Activated CD4-positive, alpha-beta memory T cell treated with anti-CD3 and anti-CD28 coated beads, Interleukin-2, amount 10 ng/mL, durations not matched to agents 7 days and 5 days (primary cell): ENCODE measurements at places on chromosomes 11 and 22. TPM values are rescaled to one million over a fixed set of nuclear protein-coding genes. Genes with fewer than 3 reads are reported as not detected.
A peak's percentile ranks its signal among the peaks of the same experiment; 100 is the strongest.

The CBLIF gene
- not detected for total RNA-seq

The TENM4 gene
- total RNA-seq = not detected

The SLC17A6 gene
- not detected for total RNA-seq

The OR2AG1 gene
- not detected for total RNA-seq

The APOC3 gene
- not detected for total RNA-seq

The GNAZ gene
- 0.28 TPM for total RNA-seq

The SYT13 gene
- total RNA-seq = not detected

The BBS1 gene
- total RNA-seq = 16.9 TPM

The LRP4 gene
- total RNA-seq = not detected

The BCO2 gene
- 1.0 TPM for total RNA-seq

- peak; percentile 75 for DNase-seq
Measured at GRCh38 chr11:19742588-19743292, 30.1 kb downstream of the NAV2 start.

DNA sequence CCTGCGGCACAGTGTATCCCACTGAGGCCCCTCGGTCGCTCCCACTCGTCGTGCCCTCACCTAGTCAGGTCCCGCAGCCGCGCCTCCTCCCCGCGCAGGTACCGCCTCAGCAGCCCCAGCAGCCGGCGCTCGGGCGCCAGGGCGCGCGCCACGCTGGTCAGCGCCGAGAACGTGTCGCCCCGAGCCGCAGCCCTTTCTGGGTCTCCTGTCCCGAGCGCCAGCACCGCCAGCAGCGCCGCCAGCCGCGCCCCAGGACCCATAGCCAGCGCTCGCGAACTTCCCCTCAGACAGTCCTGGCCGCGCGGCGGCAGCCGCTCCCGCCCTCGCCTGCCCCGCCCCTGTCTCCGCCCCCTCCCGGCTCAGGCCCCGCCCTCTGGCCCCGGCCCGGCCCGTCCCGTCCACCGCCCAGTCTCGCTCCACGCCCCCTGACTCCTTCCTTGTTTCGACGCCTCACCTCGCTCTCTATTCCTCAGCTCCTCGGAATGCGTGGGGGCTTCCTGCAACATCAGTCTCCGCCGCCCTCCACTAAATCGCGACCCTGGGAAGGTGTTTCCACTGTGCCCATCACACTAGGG, at the start of gene P4HA3:
Gene P4HA3 (minus strand): TSS at position 289 of the 575 bp plus-strand sequence. CDS start 29 bp downstream, at position 260.
- DNase-seq = peak; percentile 54

- DNase-seq = no peak
Measured at GRCh38 chr11:762421-763072, 14.7 kb downstream of the GATD1 start.

DNA sequence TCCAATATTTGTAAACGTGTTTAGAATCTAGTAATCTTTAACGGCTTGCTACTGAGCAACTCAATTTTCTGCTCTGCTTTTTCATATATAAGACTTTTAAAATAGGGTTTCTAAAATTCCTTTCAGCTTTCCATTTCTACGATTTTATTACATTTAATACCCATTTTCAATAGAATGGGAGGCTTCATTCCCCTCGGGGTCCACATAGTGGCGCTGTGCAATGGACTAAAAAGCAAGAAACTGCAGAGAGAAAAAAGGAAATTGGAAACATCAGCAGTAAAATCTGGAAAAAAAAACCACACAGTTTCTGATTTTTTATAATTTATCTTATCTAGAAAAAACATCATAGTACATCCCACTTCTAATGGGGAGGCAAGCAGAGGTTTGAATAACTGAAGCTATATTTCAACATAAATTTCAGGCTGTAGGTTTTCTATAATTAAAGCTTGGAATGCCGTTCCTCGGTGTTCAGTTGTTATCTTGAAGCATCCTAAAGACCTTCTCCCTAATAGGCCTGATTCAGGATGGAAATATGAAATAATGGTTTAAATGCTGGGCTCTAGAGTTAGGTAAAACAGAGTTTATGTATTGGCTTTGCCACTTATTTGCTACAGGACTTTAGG, 18.7 kb upstream of the JHY start:
- peak; percentile 49 for DNase-seq

- no peak for DNase-seq
Measured at GRCh38 chr11:28632338-28632737, 524.1 kb downstream of the METTL15 start.

GRCh38 chr11:860234-861104, 17.8 kb downstream of the TSPAN4 start:
- DNase-seq = no peak

DNA sequence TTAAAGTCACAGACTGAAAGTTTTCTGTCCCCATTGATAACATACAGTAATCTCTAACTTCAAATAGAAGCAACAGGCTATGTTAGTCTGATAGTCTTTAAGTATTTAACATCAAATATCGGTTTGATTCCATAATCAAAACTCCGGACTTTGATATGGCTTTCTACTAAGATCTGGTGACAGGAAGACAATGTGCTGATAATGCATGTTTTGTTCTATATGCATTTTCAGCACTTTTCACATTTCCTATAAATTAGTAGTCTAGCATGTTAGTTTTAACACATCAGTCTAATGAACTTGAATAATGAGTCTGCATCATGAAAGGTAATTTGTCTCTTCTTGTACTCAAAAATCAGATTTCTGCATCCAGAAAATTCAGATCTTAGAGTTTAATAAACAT, 252.7 kb downstream of the SBF2 start:
- DNase-seq = no peak

DNA sequence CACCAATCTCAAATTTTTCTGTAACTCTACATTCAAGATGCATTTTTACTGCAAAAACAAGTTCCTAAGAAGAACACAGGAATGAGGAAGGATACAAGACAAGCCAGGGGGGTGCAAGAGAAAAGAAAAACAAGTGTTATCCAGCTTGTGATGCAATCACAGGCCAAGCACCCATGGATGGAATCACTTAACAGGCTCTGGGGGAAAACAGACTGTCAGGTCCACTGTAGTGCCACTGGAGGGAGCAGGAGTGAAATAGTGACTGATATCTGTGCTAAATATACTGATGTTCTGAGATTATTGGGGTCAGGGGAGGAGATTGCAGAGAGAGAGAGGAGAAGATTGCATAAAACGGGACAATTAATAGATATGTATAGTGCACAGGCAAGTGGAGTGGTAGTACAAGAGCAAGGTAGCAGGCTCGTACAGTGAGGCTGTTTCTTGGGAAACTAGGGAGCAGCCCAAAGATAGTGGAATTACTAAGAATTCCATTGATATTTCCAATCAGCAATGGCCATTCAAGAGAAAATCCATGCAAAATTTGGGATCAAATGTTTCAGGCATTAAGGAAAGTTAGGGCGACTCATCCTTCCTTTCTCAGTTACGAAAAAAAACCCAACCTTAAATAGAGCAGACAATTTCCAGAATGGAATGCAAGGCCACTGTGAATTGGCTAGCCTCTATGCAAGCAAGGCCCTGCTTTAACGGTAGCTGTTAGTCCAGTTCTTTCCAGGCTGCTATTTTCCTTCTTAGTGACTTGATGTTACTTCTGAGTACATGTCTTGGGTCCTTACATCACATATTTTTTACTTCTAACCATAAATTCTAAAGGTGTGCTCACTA, 52.2 kb upstream of the CEP126 start:
- no peak for DNase-seq

DNA sequence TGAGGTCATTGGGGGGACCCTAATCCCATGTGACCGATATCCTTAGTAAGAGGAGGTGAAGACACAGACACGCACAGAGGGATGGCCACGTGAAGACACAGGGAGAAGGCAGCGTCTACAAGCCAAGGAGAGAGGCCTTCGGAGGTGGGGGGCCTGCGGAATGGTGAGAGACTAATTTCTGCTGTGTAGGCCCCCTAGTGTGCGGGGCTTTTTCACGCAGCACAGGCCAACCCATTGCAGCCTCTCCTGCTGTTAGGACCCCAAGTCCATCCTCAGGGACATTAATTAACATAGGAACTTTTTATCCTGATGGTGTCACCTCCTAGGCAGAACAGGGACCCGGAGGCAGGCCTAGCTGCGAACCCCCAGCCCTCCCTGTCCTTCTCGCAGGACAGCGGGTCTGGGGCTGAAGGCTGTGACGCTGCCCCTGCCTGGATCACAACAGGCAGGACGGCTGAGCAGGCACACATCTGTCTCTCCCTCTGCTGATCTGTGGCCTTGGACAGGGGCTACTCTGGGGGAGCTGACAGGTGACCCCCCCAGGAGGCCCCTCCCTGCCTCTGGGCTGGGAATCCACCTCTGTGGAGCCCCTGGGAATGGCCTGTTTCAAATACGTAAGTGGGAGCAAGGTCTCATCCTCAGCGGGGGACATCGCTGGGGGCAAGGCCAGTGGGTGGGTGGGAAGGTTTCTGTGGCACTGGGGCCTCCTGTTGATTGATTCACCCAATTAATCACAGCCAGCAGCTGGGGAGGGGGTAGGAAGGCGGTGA, 7.9 kb downstream of the ASCL2 start:
- no peak for DNase-seq

GRCh38 chr22:45587638-45588505, 83.8 kb upstream of the ATXN10 start:
- no peak for DNase-seq

- DNase-seq = no peak
Measured at GRCh38 chr22:26287382-26288225, 118.3 kb downstream of the SEZ6L start.

DNA sequence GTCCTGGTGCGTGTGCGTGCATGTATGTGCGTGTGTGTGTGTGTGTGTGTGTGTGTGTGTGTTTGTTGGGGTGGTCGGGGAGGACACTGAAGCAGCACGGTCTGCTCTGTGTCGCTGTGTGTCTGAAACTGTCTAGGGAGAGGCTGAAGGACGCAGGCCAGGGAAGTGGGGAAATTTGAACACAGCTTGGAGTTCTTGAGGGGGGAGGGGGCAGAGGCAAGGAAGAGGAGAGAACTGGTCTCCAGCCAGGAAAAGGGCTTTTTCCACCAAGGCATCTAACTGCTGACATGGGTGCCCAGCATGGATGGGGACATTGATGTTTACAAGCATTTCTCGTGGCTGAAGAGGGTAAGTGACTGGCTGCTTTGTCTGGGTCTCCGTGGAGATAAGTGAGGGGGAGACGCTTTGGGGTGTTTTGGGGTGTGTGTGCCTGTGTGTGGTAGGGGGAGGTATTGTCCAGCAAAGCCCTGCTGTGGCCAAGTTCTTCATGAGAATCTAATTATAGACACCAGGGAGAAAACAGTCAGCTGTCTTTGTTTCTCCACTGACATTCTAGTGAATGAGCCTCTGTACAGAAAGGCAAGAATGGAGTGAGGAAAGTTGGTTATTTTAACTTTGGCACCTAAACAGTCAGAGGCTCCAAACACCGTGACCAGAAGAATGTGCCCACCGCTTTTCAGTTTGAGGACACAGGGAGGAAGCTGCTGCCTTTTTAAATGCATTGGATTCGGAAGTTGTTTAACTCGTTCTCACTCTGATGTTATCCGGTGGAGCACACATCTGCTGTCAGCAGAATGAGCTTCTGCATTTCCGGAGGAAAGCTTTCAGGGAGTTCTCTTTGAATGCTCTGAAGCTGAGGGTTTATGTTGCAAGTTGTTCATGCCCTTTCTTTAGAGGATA, 63.7 kb downstream of the PPFIBP2 start:
- peak; percentile 39 for DNase-seq

DNA sequence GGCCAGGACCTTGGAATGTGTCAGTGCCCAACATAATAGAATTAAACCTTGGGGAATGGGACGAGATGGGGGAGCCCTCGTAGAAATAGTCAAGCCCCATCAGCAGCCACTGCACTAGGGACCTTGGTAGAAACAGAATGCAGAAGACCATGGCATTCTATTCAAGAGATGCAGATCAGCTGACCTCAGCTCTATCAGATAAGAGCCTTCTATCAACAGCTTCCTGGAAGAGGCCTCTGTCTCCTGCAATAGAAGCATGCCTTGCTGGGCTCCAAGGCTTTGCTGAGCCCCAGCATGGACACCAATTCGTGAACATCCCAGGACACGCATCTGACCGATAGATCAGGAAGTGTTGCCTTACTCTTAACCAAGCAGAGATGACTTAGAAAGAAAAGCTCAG, 27.5 kb upstream of the FLI1 start:
- no peak for DNase-seq

DNA sequence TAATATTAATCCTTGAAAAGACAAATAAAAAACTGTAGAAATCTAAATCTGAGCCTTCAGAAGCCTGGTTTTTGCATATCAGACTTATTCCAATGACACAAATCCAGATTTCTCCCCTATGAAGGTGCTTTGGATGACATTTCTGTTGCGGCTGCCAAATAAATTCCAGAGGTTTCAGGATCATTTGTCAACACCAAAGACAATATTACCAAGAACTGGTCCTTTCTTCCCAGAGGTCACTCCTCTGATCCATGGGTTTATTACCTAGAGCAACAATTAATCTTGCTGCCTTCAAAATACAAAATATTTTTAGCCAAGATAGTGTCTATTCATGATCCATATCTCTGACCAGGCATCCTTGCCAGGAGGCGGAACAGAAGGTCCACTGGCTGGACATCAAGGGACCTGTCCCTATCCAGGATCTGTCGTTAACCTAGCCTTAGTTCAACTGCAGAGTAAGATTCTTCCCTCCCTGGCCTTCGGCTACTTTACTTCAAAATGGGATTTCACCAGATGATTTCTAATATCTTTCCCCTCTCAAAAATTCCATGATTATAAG, 4.9 kb downstream of the CADM1 start:
- DNase-seq = no peak

- DNase-seq = no peak
Measured at GRCh38 chr22:48301421-48301820, 1526.3 kb downstream of the BRD1 start.

- DNase-seq = no peak
Measured at GRCh38 chr11:16211407-16211806, 144.9 kb downstream of the SOX6 start.

- no peak for DNase-seq
Measured at GRCh38 chr11:64027651-64028397, 7.9 kb upstream of the FLRT1 start.

- peak; percentile 65 for DNase-seq
Measured at GRCh38 chr11:110077831-110078325, 15.3 kb upstream of the ZC3H12C start.

- DNase-seq = no peak
Measured at GRCh38 chr22:30598986-30599385, 7.3 kb upstream of the PES1 start.

DNA sequence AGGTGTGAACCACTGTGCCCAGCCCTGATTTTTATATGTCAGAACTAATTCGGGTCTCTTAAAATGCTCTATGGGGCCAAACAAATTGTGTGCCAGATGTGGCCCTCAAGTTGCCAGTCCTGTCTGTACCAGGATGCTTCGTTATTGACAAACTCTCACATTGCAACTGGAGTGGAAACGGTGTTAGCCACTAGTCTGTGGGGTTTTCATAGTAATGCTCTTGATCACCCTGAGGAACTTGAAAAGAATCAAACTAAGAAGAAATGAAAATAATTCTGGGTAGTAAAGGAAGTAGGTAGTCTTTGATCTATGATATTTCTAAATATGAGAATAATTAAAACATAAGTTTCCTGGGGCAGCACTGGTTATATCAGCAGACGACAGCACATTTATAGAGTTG, 67.3 kb upstream of the ADSL start:
- DNase-seq = no peak
